ENCODE measurements at places on chromosomes 11 and 22.

GRCh38 chr11:33347490-33348125, 90.4 kb downstream of the HIPK3 start:
- DNase-seq = no peak

- DNase-seq = no peak
Observed at GRCh38 chr11:87970762-87971161, 204.5 kb downstream of the RAB38 start.

DNA sequence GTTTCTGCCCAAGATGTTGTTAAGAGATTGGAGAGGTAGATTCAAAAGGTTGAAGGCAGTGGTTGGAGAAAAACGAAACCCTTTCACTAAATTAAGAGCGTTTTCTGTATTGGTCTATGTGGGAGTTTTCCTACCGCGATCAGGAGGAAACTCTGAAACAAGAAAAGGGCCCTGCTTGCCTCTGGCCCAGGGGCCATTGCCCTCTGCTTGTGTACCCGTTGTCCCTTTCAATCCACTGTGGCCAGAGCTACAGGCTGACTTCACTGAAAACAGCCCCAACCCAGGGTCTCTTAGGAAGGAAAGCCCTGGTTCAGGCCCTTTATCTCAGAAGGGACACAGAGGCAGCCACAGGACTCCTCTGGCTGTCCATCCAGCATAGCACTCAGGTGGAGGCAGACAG, 99.1 kb downstream of the CSNK2A3 start:
- DNase-seq = no peak

GRCh38 chr11:128568166-128568778, 19.1 kb downstream of the ETS1 start:
- DNase-seq = no peak

- DNase-seq = no peak
Observed at GRCh38 chr22:48152164-48152775, 1389.8 kb downstream of the TBC1D22A start.

Measured in HL-60 (cell line).